ENCODE measurements at places on chromosomes 5 and 9. TPM values are rescaled to one million over a fixed set of nuclear protein-coding genes. Genes with fewer than 3 reads are reported as not detected.

The CCDC187 gene
- 6.6 TPM for total RNA-seq

The SLC34A3 gene
- not detected for total RNA-seq

The ADAMTS6 gene
- 3.0 TPM for total RNA-seq

- H3K4me1 ChIP-seq, result no peaks in the 10 kb centered on the region
- H3K4me3 ChIP-seq, result no peak overlapping the region
- DNase-seq, result no peak
These were observed 23.4 kb downstream of the CPLX2 start for GRCh38 chr5:175894793-175895192.

The PCDHA1 gene
- total RNA-seq, result not detected

The TBC1D13 gene
- total RNA-seq, result 25.6 TPM

- no peaks in the 10 kb centered on the region for H3K27me3 ChIP-seq
- H3K36me3 ChIP-seq, result no peaks in the 10 kb centered on the region
- H3K4me3 ChIP-seq, result no peak overlapping the region
- peaks cover 81% of the 10 kb centered on the region for H3K4me1 ChIP-seq
These were observed 69.0 kb downstream of the TRIO start for GRCh38 chr5:14211818-14212803.

DNA sequence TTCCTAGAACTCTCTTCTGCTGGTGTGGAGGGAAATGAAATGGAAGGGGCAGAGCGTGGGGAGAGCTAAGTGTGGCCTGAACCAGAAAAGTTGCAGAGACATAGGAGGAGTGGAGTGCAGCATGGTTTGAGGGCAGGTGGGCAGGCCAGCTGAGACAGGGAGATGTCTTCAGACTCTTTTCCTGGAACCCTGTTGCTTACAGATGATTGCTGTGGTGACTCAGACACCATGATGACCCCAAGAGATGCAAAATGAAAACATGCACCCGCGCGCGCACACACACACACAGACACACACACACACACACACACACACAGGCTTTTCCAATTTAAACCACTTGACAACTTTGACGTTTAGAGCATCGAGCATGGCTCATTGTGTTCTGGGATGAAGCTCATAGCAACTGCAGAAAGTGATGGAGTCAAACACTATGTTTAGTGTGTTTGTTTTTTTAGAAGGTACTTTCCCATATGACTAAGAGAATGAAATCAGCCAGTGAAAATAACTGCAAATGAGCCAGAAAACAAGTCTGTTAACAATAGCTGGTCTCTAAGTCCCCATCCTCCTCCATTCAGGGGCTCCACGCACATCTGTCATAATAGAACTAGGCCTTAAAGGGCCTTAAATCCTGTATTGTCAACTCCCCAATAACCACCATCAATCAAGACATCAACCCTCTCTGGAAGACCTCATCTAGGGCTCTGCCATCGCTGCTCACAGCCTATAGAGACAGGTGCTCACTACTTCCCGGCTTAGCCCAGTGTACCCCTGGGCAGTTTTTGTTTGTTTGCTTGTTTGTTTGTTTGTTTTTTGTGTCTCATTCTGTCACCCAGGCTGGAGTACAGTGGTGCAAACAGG, 9.6 kb downstream of the TMOD1 start:
- no peaks in the 10 kb centered on the region for H3K4me1 ChIP-seq
- DNase-seq, result no peak
- H3K4me3 ChIP-seq, result no peak overlapping the region
- no peaks in the 10 kb centered on the region for H3K27me3 ChIP-seq
- H3K36me3 ChIP-seq, result no peaks in the 10 kb centered on the region

- H3K4me3 ChIP-seq, result no peak overlapping the region
- no peaks in the 10 kb centered on the region for H3K27me3 ChIP-seq
- H3K36me3 ChIP-seq, result no peaks in the 10 kb centered on the region
These were observed 20.2 kb downstream of the TLE1 start for GRCh38 chr9:81669041-81669651.

GRCh38 chr9:106479679-106480078, 383.3 kb upstream of the ZNF462 start:
- no peaks in the 10 kb centered on the region for H3K36me3 ChIP-seq
- no peaks in the 10 kb centered on the region for H3K27me3 ChIP-seq
- H3K4me1 ChIP-seq, result no peaks in the 10 kb centered on the region
- no peak overlapping the region for H3K27ac ChIP-seq
- no peak overlapping the region for H3K4me3 ChIP-seq

DNA sequence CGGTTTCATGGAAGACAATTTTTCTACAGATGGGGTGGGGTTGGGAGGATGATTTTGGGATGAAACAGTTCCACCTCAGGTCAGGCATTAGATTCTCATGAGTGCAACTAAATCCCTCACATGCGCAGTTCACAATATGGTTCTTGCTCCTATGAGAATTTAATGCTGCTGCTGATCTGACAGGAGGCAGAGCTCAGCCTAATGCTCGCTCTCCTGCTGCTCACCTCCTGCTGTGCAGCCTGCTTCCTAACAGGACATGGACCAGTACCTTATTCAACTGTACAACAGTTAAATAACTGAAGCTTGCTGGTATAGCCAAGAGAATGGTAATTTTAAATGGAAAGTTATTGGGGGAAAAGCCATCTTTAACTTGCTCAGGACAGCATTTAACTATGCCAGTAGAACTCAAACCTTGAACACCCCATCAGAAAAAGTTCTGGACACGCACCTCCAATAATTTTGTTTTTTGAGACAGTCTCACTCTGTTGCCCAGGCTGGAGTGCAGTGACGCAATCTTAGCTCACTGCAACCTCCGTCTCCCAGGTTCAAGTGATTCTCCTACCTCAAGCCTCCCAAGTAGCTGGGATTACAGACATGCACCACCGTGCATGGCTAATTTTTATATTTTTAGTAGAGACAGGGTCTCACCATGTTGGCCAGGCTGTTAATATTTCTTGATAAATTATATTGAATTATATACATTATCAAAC, 27.7 kb downstream of the HMGCR start:
- H3K27ac ChIP-seq, result no peak overlapping the region
- H3K4me3 ChIP-seq, result no peak overlapping the region
- no peaks in the 10 kb centered on the region for H3K4me1 ChIP-seq
- peaks cover 32% of the 10 kb centered on the region for H3K36me3 ChIP-seq
- no peaks in the 10 kb centered on the region for H3K27me3 ChIP-seq

DNA sequence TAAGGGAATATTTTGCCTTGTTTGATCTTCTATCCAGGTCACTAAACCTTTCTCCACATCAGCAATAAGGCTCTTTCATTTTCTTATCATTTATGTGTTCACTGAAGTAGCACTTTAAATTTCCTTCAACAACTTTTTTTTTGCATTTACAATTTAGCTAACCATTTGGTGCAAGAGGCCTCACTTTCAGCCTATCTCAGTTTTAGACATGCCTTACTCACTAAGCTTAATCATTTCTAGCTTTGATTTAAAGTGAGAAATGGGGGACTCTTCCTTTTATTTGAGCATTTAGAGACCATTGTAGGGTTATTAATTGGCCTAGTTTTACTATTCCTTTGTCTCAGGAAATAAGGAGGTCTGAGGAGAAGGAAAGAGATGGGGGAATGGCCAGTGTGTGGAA, 250.5 kb downstream of the AUH start:
- no peaks in the 10 kb centered on the region for H3K27me3 ChIP-seq
- no peak overlapping the region for H3K27ac ChIP-seq
- peaks cover 8% of the 10 kb centered on the region for H3K4me1 ChIP-seq
- H3K36me3 ChIP-seq, result no peaks in the 10 kb centered on the region

The WDR31 gene
- total RNA-seq, result 4.5 TPM

The FEM1C gene
- total RNA-seq, result 24.1 TPM

- H3K27me3 ChIP-seq, result no peaks in the 10 kb centered on the region
- H3K27ac ChIP-seq, result no peak overlapping the region
- no peaks in the 10 kb centered on the region for H3K4me1 ChIP-seq
- DNase-seq, result no peak
- no peak overlapping the region for H3K4me3 ChIP-seq
These were observed 122.2 kb upstream of the TBCA start for GRCh38 chr5:77898385-77898784.

DNA sequence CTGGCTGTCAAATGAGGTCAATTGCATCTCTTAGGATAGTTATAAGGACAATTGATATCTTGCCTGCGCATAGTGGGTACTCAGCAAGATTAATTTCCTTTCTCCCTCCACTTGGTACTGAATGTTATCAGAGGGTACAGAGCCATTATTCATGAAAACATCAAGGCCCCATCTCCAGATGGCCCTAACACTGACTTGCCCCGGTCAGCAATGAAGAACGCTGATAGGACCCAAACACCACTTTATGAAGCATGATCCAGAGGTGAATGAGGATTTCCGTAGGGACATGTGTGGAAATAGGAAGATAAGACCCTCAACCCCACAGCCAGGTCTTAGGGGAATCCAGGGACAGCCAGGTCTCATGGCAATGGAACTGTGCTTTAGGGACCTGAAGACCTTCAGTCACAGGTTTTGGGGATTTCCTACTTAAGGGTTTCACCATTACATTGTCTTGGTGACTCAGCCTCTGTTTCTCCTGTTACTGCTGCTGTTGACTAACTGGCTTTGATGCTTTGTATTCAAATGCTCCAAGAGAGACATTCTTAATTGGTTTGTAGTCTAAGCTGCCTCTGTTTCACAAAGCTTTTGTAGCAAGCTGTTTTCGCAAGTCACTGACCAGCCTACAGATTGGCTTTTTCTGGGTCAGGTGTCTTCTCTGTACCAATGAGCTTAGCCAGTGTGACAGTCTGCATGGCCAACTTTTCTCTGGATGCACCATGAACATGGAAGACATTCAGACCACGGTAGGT, 35.3 kb upstream of the IQGAP2 start:
- H3K4me1 ChIP-seq, result no peaks in the 10 kb centered on the region
- H3K4me3 ChIP-seq, result no peak overlapping the region
- no peaks in the 10 kb centered on the region for H3K36me3 ChIP-seq
- H3K27ac ChIP-seq, result no peak overlapping the region
- DNase-seq, result no peak

DNA sequence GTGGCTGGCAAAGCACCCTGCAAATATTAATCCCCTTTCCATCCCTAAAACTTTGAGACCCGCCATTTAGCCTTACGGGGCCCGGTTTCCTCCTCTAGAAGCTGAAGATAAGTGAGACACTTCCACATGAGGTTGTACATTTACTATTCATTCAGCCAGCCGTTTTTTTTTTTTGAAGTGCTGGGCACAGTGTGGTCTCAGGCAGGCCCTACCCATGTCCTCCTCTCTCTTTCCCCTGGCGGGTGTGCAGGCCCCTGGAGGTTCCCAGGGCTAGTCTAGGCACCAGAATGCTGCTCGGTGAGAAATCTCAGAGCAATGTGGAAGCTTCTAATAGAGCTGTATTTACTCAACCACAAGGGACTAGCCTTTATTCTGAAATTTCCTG, 107.4 kb upstream of the LARP1 start:
- peaks cover 18% of the 10 kb centered on the region for H3K4me1 ChIP-seq
- no peak overlapping the region for H3K27ac ChIP-seq
- DNase-seq, result no peak

The BARHL1 gene
- not detected for total RNA-seq

GRCh38 chr5:139839918-139840317, 44.3 kb downstream of the PSD2 start:
- H3K27ac ChIP-seq, result no peak overlapping the region
- H3K4me1 ChIP-seq, result peaks cover 8% of the 10 kb centered on the region
- no peaks in the 10 kb centered on the region for H3K36me3 ChIP-seq
- no peak for DNase-seq

The CYLC2 gene
- total RNA-seq, result not detected

DNA sequence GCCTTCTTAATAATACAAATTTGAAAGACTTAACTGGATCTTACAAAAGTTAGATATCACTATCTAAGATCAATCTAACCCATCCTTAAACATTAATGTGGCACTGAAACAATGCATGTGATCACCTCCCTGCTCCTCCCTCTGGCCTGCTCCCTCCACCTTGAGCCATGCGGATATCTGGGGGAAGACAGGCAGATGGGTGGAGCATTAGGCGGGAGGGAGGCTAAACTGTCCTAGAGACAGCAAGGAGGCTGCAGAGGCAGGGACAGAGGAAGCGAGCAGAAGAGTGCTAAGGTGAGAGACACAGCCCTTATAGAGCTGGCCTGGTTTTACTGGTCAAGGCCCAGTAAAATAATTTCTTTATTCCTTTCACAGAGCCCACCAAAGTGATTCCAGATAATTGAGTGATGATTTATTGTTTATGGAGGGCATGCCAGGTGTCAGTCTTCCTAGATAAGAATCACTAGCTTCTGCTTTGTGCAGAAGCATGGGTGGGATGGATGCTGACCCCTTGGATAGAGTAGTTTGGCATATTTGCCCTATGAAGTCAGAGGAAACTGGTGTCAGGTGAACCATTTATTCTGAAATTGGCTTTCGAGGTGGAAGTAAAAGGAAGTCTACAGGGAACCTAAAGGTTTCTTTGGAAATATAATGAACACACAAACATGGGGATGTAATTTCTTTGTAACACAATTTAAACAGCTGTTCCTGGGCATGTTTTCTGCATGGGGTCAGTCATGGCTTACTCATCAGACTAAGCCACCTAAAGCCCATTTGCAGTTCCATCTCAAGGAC, 188.3 kb downstream of the GNAQ start:
- DNase-seq, result no peak
- H3K4me3 ChIP-seq, result no peak overlapping the region
- no peaks in the 10 kb centered on the region for H3K27me3 ChIP-seq

The BAAT gene
- not detected for total RNA-seq

DNA sequence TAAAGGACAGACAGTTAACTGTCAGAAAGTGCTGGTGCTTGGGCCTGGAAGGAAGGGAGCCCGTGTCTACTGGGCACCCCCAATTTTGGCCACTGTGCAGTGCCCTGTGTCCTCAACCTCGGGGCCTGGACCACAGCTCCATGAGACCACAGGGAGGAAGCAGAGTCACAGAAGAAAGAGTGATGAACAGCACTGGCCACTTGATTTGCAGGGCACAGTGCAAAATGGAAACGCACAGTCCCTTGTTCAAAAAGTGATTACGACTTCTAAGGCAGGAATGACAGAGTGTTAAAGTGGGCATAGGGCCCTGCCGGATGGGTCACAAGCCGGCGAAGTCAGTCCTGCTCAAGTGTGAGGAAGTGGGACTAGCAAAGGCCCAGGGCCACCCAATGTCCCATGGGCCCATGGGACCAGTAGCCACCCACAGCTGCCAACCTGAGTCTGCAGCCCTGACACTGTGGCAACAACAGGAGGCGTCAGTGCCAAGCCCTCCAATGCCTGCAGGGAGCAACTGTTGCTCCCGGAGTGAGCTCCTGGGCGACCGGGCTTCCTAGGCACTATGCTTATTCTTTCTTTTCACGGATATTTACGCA, 85.4 kb downstream of the ADAMTS2 start:
- DNase-seq, result no peak
- no peak overlapping the region for H3K4me3 ChIP-seq
- no peak overlapping the region for H3K27ac ChIP-seq
- peaks cover 4% of the 10 kb centered on the region for H3K4me1 ChIP-seq

The PHF24 gene
- total RNA-seq, result 1.3 TPM

- H3K4me3 ChIP-seq, result no peak overlapping the region
- peak overlapping the region; percentile 78 for H3K27ac ChIP-seq
- peaks cover 76% of the 10 kb centered on the region for H3K4me1 ChIP-seq
- no peaks in the 10 kb centered on the region for H3K27me3 ChIP-seq
- H3K36me3 ChIP-seq, result no peaks in the 10 kb centered on the region
These were observed 25.1 kb downstream of the ERGIC1 start for GRCh38 chr5:172858990-172859811.

- no peak for DNase-seq
- H3K27me3 ChIP-seq, result no peaks in the 10 kb centered on the region
- no peaks in the 10 kb centered on the region for H3K4me1 ChIP-seq
These were observed 16.1 kb upstream of the RAI14 start for GRCh38 chr5:34639852-34640626.

- no peak overlapping the region for H3K27ac ChIP-seq
- H3K36me3 ChIP-seq, result no peaks in the 10 kb centered on the region
- H3K4me1 ChIP-seq, result no peaks in the 10 kb centered on the region
These were observed 1172.9 kb downstream of the CDH12 start for GRCh38 chr5:21680196-21680595.
